ENCODE measurements at places on chromosomes 4 and X.

GRCh38 chr4:184248216-184248615 is 30.5 kb upstream of the ENPP6 start:
- DNase-seq: no peak

DNA sequence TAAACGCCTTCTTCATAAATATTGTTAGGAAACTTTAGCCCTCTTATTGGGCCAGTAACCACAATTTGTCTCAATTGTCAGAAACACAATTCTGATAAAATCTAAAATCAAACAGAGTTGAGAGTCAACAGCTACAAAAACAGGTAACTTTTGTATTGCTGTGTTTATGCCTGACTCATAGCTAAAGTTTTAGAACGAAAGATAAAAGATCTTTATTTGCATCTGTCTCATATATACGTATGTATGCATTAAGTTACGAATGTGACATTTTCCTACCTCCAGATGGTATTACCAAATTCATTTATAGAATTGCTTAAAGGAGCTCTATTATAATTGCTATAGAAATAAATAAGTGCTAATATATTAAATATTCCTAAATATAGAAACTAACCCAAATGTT is 887.9 kb upstream of the NDST4 start:
- DNase-seq: no peak

- DNase-seq: no peak
Observed at GRCh38 chr4:40887764-40888131, 138.0 kb downstream of the NSUN7 start.

DNA sequence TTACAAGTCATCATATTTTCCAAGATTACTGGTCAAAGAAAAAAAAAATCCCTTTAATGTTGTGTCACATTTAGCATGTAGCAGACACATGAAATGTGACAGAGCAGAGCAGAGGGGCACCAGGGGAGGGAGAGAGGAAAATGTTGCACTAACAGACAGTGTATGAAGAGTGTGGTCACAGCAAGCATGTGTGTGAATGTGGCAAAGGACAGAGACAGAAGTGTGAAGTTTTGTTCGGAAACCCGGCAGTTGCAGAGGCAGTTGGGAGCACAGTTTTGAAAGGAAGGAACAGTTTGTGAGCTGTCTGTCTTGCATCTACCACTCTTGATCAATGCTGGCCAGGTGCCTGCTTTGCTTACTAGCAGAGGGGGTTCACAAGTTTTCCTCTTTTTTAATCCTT is 83.9 kb upstream of the MAP3K15 start:
- DNase-seq: no peak

DNA sequence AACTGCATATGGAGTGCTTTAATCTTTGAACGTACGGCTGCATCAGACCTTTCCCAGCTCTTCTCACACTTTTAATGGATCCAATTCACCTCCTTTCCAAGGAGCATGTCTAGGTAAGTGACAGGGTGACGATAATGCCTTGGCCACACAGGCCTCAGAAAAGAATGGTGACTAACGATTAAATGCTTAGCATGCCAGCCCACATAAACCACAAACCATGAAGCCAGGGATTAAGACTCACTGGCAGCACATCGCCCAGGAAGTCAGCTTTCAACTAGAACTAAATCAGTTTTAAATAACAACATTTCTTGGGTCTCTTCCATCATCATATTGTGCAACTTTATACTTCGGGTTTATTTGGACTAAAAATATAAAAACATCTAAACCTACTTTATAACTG is 28.7 kb downstream of the INPP4B start:
- no peak for DNase-seq

DNA sequence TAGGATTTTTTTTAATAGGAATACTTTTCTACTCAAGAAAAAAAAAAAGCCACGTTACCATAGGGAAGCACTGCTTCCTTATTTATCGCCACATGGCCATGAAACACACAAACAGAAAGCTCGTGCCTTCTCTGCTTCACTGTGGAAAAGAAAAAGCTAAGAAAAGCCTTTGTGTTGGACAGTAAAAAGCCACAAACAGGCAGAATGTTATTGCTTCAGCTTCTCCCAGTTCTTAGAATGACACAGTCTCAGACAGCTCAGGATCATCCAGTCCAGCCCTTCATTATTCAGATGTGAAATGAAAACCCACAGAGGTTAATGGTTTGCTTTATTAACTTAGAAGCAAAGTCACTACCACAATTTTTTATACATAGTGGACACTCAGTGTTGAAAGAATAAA is 181.6 kb upstream of the NOCT start:
- DNase-seq: no peak

GRCh38 chrX:53223068-53223693 is 1.8 kb downstream of the KDM5C start:
- DNase-seq: no peak

DNA sequence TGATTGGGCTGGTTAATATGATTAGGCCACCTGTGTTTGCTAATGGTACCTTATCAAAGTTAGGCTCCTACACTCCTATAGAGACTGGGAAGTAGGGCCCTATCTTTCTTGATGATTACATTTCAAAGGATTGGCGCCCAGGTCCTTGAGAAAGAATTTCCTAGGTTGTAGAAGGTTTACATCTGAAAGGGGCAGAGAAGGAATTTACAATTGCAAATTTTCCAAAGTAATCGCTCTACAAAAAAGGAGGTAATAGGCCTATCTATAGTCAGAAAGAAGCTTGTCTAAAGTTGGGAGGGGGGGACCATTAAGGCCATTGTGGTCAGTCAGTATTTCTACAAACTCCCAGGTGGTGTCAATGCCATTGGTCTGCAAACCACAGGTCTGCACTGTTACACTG is 638.4 kb downstream of the IL1RAPL1 start:
- no peak for DNase-seq

- DNase-seq: no peak
Observed at GRCh38 chr4:86946868-86947500, 12.2 kb downstream of the AFF1 start.

GRCh38 chr4:118784776-118785175 is 51.1 kb downstream of the SEC24D start:
- DNase-seq: no peak

- DNase-seq: no peak
Observed at GRCh38 chrX:80430826-80431504, 10.7 kb downstream of the TENT5D start.

GRCh38 chrX:11050013-11050412 is 61.1 kb upstream of the HCCS start:
- no peak for DNase-seq

GRCh38 chrX:67779099-67779498 is 235.3 kb downstream of the AR start:
- DNase-seq: no peak

DNA sequence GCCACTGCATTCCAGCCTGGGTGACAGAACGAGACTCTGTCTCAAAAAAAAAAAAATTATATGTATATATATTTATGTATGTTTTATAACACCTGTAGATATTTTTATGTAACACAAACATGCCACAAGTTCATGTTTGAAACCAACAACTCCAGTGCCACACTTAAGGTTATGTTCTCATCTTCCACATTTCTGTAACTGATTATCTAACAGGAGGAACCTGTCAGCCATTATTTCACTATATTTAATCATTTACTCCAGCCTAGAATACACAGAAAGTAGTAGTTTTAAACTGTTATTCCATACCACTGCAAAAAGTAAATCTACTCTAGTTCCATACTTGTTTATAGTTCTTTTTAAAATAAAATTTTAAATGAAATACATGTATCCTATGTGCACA is 32.3 kb downstream of the MCUB start:
- no peak for DNase-seq

- DNase-seq: no peak
Observed at GRCh38 chrX:22015139-22015750, 16.9 kb upstream of the PHEX start.

DNA sequence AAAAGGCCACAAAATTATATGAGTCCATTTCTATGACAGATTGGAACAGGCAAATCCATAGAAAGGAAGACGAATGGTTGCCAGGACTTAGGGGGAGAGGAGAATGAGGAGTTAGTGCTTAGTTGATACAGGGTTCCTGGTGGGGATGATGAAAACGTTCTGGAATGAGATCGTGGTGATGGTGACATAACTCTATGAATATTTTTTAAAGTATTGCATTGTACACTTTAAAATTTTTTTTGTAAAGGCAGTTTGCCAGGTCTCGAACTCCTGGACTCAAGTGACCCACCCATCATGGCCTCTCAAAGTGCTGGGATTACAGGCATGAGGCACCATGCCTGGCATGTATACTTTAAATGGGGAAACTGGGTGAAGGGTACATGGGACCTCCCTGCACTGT is 9.9 kb upstream of the CCNQ start:
- DNase-seq: no peak

- no peak for DNase-seq
Observed at GRCh38 chr4:80407246-80407645, 71.7 kb downstream of the CFAP299 start.

DNA sequence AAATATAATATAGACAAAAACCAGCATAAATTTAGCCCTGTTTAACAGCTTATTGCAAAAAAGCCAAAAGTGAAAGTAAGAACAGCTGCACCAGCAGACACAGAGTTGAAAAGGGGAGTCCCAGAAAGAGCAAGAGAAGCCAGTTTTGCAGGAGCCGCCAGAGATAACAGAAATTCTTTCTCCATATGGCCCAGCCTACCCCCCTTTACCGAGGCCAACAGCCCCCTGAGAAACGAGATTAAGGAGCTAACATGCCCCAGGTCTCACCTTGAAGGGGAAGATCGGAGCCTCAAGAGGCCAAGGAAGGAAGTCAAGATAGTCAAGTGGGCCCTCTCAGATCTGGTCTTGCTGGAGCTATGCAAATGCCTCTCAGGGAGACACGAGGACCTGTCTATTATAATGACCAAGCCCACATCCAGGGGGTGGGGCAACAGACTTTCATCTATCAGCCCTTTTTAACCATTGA is 4.8 kb downstream of the ACOX3 start:
- DNase-seq: no peak

- no peak for DNase-seq
Observed at GRCh38 chr4:150379454-150379853, 202.5 kb upstream of the MAB21L2 start.
